ENCODE measurements at places on chromosomes 5 and 9. TPM values are rescaled to one million over a fixed set of nuclear protein-coding genes. Genes with fewer than 3 reads are reported as not detected.

The RNF183 gene
- total RNA-seq: not detected

- no peaks in the 10 kb centered on the region for H3K36me3 ChIP-seq
- H3K4me1 ChIP-seq: peaks cover 8% of the 10 kb centered on the region
- no peak overlapping the region for H3K4me3 ChIP-seq
- H3K27ac ChIP-seq: no peak overlapping the region
- H3K27me3 ChIP-seq: no peaks in the 10 kb centered on the region
- no peak for DNase-seq
These were observed 414.5 kb downstream of the MAN2A1 start for GRCh38 chr5:110104060-110104725.

GRCh38 chr5:1414311-1415058 lies 30.8 kb downstream of the SLC6A3 start:
- no peaks in the 10 kb centered on the region for H3K36me3 ChIP-seq
- no peak overlapping the region for H3K4me3 ChIP-seq
- H3K27me3 ChIP-seq: peaks cover 3% of the 10 kb centered on the region
- no peaks in the 10 kb centered on the region for H3K4me1 ChIP-seq
- H3K27ac ChIP-seq: no peak overlapping the region

DNA sequence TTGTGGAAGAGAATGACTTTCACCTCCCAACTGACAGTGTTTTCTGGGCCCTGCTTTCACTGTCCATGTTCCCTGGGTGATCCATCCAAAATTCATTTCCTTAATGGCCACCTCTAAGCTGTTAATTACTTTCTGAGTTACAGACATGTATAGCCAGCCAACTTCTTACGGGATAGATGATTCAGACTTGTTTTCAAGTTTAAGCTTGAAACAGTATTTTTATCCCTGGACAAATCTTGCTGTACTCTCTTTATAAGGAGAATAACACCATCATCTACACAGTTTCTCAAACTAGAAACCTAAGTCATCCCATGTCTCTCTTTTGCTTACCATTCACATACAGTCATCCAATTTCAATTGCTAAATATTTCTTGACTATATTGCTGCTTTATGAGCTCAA lies 6.9 kb downstream of the FAM174A start:
- H3K4me1 ChIP-seq: no peaks in the 10 kb centered on the region
- no peak overlapping the region for H3K4me3 ChIP-seq
- H3K36me3 ChIP-seq: peaks cover 3% of the 10 kb centered on the region
- H3K27ac ChIP-seq: no peak overlapping the region
- DNase-seq: no peak

- no peak overlapping the region for H3K27ac ChIP-seq
- H3K4me3 ChIP-seq: no peak overlapping the region
- H3K4me1 ChIP-seq: no peaks in the 10 kb centered on the region
- H3K36me3 ChIP-seq: no peaks in the 10 kb centered on the region
These were observed 1352.6 kb upstream of the NUDT12 start for GRCh38 chr5:104915226-104915625.
